Esophagus squamous epithelium (tissue), 5 donors: ENCODE measurements at places on chromosomes 7 and 10. TPM values are rescaled to one million over a fixed set of nuclear protein-coding genes. Genes with fewer than 3 reads are reported as not detected.

DNA sequence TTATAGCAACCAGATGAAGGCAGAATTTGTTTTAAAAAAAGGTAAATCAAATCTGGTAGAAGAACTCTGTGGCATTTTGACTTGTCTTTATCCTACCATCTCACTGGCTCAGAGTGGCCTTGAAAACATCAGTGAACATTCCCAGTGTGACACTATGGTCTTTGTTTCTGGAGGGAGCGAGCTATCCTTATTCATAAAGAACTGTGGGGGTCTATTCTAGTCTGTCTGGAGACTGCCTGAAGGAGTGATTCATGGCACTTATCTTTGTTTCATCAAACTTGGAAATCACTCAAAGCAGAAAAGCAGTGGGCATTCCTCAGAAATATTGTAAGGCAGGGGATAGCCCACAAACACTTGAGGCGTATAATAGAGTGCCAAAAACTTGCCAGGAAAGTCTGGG is 719.1 kb downstream of the PCDH15 start:
- DNase-seq, result no peak

DNA sequence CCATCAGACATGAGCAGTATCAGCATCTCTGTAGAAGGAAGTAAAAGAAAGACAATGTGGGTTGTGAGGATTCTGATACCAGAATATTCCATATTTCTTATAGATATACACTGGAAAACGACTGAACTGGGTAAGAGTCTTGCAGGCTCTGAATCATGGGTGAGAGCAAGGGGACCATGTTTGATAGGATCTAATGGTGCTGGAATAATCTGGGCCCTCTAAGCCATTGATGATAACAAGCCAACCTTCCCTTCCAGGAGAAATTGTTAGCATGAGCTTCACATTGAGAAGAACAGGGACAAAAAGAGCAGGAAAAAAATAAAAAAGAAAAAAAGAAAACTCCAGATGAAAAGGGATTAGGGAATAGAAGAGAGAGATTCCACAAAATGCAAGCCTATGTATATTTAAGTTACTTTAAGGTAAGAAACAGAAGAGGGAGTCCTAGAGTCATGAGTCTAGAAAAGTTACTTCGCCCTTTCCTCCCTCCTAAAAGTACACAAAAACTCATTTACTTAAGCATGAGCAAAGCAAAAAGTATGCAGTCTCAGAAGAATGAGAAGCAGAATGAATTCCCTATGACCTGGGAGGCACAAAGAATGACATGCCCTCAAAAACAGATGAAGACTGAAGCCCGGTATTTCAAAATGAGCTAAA is 181.9 kb downstream of the TMEM26 start:
- DNase-seq, result no peak

DNA sequence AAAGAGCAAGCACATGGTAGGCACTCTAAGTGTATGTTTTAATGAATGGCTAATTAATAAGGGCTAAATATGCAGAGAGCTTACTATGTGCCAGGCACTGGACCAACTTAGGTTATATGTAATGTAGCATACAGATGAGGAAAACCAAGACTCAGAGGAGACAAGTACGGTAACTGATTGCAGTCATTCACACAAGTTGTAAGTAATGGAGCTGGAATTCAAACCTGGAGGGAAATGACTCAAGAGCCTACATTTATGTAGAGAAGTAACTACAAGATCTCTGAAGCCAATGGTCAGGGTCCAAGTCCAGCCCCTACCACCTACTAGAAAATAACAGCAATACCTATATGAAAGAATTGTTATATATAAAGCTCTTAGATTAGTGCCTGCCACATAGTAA is 97.3 kb upstream of the KCNIP2 start:
- DNase-seq, result no peak

Gene CNPY1
- total RNA-seq, result not detected

Gene CUX1
- total RNA-seq, result 55.9 TPM

GRCh38 chr7:143002898-143003297 is 24.0 kb downstream of the OR9A2 start:
- no peak for DNase-seq

Gene OR2A12
- total RNA-seq, result not detected

DNA sequence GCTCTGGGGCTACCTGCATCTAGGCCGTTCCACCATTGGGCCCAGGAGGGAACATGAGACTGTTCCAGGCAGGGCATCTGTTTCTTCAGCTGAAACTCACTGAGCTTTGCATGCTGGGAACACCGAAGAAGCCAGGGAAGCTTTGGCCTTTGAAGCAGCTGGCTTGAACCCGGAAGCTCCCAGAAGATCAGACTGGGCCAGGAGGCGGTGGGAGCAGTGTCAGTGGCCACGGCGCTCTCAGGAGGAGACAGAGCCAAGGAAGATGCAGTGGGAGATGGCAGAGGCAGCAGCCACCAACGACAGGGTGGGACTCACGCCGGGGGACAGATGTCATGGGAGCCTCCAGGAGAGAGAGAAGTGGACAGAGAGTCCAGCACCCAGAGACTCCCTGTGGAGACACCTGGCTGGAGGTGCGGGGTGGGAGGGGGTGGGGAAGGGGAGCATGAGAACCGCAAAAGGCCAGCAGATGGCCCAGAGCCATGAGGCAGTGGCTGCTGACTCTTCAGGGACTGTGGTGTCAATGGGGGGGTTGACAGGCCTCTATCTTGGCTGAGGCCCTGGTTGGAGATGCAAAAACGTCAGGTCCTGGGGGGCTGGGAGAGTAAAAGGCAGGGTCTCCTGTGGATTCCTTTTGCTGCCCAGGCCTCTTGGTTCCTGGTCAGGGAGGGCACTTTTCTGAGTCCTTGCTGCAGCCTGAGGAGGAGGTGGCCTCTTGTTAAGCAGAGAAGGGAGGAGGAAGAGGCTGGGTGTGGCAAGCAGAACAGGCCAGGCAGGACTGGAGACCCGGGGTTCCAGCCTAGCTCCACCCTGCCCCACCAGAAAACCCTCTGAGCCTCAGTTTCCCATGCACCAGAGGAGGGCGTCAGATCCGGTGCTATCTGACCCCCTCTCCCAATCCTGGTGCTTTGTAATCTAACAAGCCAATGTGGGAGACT is 6.3 kb upstream of the AQP1 start:
- no peak for DNase-seq

- DNase-seq, result no peak
Observed at GRCh38 chr7:135510592-135511183, 786 bp upstream of the CNOT4 start.

- no peak for DNase-seq
Observed at GRCh38 chr10:61793760-61794703, 107.5 kb upstream of the ARID5B start.

DNA sequence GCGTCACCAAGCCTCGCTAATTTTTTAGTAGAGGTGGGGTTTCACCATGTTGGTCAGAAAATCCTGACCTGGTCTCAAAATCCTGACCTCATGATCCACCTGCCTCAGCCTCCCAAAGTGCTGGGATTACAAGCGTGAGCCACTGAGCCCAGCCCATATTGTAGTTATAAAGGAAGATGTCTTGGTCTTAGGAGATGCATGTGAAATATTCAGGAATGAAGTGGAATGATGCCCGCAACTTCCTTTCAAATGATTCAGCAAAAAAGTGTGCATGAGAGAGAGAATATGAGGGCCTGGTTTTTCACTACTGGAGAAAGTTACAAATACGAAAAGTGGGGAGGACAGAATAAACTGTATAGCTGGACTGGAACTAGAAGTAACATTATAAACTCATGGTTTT is 15.9 kb downstream of the TMEM209 start:
- DNase-seq, result no peak

DNA sequence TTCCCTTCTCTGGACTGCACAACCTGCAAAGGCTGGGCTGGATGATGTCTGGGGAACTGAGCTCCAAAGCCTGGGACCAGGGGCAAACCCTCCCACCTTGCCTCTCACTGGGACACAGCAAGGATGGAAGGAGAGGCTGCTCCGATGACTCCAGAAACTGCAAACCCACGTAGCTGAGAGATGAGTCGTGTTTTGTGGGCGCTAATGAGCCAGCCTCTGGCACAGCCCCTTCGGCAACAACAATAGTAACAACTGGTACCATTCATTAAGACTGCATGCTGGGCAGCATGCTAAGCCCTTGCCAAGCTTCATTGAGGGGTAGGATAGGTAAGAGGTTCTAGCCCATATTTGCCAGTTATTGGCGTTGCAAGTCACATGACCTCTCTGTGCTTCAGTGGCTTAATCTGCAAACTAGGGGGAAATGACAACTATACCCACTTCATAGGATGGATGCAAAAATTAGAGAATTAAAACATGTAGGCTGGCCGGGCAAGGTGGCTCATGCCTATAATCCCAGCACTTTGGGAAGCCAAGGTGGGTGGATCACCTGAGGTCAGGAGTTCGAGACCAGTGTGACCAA is 145.9 kb downstream of the SH3PXD2A start:
- no peak for DNase-seq

Gene TBRG4
- 77.4 TPM for total RNA-seq

DNA sequence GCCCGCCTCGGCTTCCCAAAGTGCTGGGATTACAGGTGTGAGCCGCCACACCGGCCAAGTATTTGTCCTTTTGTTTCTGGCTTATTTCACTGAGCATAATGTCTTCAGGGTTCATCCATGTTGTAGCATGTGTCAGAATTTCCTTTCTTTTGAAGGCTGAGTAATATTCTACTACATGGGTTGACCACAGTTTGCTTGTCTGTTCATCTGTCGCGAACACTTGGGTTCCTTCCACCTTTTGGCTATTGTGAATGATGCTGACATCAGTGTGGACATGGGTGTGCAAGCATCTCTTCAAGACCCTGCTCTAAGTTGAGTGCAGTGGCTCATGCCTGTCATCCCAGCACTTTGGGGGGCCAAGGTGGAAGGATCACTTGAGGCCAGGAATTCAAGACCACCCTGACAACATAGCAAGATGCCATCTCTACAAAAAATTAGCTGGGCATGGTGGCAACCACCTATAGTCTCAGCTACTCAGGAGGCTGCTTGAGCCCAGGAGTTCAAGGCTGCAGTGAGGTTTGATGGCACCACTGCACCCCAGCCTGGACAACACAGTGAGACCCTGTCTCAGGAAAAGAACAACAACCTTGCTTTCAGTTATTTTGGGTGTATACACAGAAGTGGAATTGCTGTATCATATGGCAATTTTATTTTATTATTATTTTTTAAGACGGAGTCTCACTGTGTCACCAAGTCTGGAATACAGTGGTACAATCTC is 17.0 kb downstream of the CHST12 start:
- no peak for DNase-seq

DNA sequence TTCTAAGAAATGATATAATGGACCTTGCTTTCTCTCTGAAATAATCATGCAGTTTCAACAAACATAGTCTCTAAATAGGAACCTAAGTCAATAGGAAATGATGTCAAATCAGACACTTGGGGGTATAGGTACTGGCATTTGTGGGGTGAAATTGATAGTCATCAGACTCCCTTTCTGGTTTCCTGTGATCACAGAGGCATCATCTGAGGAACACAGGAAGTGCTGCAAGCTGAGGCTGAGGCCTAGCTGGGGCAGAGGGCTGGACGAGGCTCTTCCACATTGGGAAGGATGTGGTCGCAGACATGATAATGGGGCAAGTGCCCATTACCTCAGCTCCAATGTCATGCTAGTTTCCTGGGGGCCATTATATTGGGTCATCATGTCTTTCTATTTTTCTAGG is 33.5 kb upstream of the TARP start:
- no peak for DNase-seq

Gene IKZF1
- total RNA-seq, result 10.9 TPM

- no peak for DNase-seq
Observed at GRCh38 chr10:32103721-32104120, 47.5 kb upstream of the KIF5B start.

- no peak for DNase-seq
Observed at GRCh38 chr10:20299034-20299736, 483.0 kb downstream of the PLXDC2 start.

Gene SFMBT2
- total RNA-seq, result 1.1 TPM

Gene OR2A42
- not detected for total RNA-seq

Gene LOXL4
- 3.5 TPM for total RNA-seq

Gene MLXIPL
- total RNA-seq, result 2.2 TPM

Gene KIAA1549
- total RNA-seq, result 0.18 TPM

- no peak for DNase-seq
Observed at GRCh38 chr10:20596911-20597310, 300.2 kb downstream of the NEBL start.

GRCh38 chr10:74179111-74179710 is 28.2 kb downstream of the ADK start:
- no peak for DNase-seq

GRCh38 chr10:52438119-52438518 is 124.0 kb downstream of the DKK1 start:
- DNase-seq, result no peak

DNA sequence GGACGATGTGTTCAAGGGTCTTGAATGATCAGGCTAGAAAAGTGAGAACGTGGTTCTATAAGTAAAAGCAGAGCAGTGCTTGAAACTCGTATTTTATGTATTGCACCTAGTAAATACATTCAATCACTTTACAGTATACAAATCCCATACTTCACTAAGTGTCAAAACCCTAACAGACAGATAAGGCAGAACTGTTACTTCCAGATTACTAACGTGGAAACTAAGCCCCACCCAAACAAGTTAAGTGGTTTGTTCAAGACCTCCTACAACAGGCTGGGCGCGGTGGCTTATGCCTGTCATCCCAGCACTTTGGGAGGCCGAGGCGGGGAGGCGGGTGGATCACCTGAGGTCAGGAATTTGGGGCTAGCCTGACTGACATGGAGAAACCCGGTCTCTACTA is 9.2 kb upstream of the MYO1G start:
- no peak for DNase-seq

Gene PON1
- total RNA-seq, result not detected

Gene VWA2
- 2.9 TPM for total RNA-seq

Gene GPR85
- total RNA-seq, result 0.26 TPM

GRCh38 chr7:44629829-44630522 is 23.5 kb downstream of the OGDH start:
- no peak for DNase-seq

Gene EBF3
- 0.48 TPM for total RNA-seq

GRCh38 chr10:22655312-22655981 is 58.9 kb downstream of the PIP4K2A start:
- DNase-seq, result no peak

DNA sequence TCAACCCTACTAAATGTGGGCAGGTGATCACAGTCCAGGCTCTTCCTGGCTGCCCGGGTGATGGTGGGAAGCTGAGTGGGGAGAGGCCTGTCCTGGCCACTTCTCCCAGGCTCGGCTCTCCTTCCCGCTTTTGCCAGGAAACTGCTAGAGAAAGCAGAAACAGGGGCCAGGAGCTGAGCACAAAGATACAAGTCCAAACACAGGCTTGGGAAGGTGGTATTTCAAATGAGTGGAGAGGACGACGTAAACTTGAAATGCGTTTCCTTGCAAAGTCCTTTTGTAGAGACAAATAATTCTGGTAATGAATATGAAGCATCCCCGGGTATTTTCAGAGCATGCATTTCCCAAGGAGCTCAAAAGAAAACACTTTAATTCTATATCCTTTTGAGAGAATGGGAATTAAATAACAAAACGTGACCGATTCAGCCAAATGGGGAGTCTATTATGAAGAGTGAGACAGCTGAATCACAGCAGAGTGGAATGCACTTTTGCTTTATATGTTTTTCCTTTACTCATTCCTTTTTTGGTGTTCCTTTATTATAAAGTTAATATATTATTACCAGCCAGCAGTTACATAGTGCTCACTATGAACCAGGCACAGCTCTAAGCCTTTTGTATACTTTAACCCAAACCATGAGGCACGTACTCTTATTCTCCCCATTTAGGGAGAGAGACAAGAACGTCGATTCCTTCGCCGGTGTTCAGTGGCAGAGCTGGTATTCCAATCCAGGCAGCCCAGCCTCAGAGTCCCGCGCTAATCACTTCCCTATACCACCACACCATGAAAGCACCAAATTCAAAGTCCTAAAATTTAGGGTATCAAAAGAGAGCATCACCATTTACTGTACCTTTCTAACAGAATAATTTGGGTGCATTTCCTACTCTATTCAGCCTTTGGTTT is 218.2 kb upstream of the KLF14 start:
- DNase-seq, result no peak
